ENCODE measurements at places on chromosomes 3 and 15.
A peak's percentile ranks its signal among the peaks of the same experiment; 100 is the strongest.

GRCh38 chr3:101725194-101725889 lies 928 bp downstream of the CEP97 start:
- H3K4me3 ChIP-seq: peak overlapping the region; percentile 87
- H3K27me3 ChIP-seq: no peaks in the 10 kb centered on the region
- H3K4me1 ChIP-seq: peaks cover 19% of the 10 kb centered on the region

- H3K36me3 ChIP-seq: no peaks in the 10 kb centered on the region
- H3K4me1 ChIP-seq: no peaks in the 10 kb centered on the region
- H3K27me3 ChIP-seq: no peaks in the 10 kb centered on the region
- H3K27ac ChIP-seq: no peak overlapping the region
These were observed 303.2 kb downstream of the TIGIT start for GRCh38 chr3:114597012-114597411.

DNA sequence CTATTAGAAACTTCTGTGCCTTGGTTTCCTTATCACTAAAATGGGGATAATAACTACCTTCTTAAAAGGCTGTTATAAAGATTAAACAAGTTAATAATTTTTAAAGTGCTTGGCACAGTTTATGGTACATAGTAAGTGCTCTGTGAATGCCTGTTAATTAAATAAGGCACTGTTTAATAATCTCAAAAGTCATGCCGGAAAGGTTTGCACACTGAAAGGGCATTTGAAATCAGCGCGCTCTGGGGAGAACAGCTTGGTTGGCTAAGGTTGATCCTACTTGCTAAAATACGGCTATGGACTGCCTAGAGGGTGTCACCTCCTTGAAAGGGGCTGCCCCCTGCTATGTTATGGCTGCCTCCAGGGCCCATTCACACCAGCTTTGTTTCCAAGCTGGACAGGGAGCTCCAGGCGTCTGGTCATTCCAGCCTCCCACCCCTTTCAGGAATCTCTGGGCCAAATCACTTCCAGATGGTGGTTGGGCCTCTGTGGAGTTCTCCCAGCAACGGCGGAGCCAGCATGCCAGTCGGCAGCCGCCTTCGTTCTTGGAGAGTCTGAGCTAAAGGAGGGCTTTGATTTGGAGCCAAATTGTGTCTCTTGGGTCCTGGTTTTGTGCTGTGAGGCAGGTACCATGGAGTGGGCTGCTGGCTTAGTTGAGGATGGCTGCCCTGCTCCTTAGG lies 5.9 kb downstream of the FLNB start:
- no peak for DNase-seq
- H3K27me3 ChIP-seq: no peaks in the 10 kb centered on the region
- no peak overlapping the region for H3K4me3 ChIP-seq
- H3K4me1 ChIP-seq: peaks cover 11% of the 10 kb centered on the region

GRCh38 chr3:106440672-106441071 lies 571.9 kb upstream of the CBLB start:
- no peak overlapping the region for H3K4me3 ChIP-seq
- no peaks in the 10 kb centered on the region for H3K27me3 ChIP-seq
- H3K4me1 ChIP-seq: no peaks in the 10 kb centered on the region
- no peaks in the 10 kb centered on the region for H3K36me3 ChIP-seq
- no peak overlapping the region for H3K27ac ChIP-seq

DNA sequence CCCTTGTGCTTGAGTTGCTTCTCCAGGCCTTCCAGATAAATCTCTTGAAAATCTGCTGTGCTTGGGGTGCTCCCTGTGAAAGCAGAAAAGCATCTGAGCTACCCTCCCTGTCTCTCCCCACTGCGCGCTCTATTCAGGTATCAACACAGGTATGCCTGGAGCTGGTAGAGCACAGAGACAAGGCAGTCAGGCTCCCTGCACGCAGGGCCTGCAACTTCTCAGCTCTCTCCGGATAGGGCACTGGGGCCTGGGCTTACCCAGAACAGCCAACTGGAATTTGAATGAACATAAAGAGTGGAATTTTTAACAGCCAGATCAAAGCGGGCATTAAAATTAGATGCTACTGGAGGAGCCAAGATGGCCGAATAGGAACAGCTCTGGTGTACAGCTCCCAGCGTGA lies 183.6 kb downstream of the XXYLT1 start:
- H3K27ac ChIP-seq: no peak overlapping the region
- peaks cover 24% of the 10 kb centered on the region for H3K4me1 ChIP-seq
- DNase-seq: peak; percentile 20
- H3K27me3 ChIP-seq: no peaks in the 10 kb centered on the region
- H3K4me3 ChIP-seq: peak overlapping the region; percentile 51

GRCh38 chr3:101635954-101636798 lies 40.8 kb downstream of the ZBTB11 start:
- H3K27me3 ChIP-seq: no peaks in the 10 kb centered on the region
- H3K36me3 ChIP-seq: no peaks in the 10 kb centered on the region
- H3K27ac ChIP-seq: no peak overlapping the region
- DNase-seq: peak; percentile 77
- no peak overlapping the region for H3K4me3 ChIP-seq

DNA sequence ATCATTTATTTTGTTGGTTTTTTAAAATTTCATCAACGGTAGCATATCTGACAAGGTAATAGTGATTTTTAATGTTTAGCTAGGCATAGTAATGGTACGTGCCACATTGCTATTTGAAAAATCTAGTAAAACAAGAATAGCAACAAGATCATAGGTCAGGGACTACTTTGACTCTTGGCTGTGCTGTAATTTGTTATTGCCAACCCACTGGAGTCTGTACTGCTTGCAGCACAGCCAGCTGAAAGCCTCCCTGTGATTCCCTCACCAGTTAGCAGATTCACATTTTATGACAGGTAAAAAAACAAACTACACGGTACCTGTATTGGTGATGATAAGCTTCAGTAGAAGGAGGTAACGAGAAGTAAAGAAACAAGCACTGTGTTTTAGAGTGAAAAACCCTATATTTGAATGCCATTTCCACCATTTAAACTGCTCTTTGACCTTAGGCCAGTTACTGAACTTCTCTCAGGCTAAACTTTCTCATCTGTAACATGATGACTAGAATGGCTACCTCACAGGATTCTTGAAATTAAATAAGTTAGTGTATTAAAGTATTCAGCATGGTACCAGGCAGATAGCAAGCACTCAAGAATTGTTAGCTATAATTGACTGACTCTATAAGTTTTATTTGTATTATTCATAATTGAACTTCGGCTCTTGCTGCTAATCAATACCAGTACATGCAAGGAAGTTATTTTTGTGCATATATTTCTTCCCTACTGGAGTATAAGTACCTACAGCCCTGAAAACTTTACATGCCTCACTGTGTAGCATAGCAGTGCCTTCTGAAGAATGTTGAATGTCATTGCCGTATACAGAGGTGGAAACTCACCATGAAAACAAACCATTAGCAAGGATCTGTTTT lies 16.1 kb downstream of the FILIP1L start:
- no peaks in the 10 kb centered on the region for H3K4me1 ChIP-seq
- H3K27ac ChIP-seq: no peak overlapping the region
- H3K4me3 ChIP-seq: no peak overlapping the region
- no peaks in the 10 kb centered on the region for H3K27me3 ChIP-seq

GRCh38 chr3:157120071-157120892 lies 39.7 kb downstream of the CCNL1 start:
- no peak overlapping the region for H3K4me3 ChIP-seq
- DNase-seq: no peak
- no peak overlapping the region for H3K27ac ChIP-seq
- H3K4me1 ChIP-seq: peaks cover 13% of the 10 kb centered on the region

DNA sequence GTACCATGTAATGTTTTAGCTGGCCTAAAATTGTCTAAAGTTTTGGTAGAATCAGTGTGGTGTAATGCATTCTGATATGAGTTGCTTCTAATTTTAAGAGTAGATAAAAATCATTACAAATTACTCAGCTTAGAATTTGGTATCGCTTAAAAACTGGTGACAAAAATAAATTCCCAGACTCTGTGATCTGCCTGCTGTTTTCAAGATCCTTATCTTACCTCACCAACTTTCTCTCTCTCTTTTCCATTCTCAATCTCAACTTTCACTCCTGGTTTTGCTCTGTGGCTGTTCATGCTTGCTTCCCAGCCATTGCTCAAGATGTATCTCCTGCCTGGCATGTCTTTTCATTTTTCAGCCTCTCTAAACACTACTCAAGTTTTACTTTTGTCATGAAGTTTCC lies 45.7 kb downstream of the TCF12 start:
- DNase-seq: no peak
- no peak overlapping the region for H3K4me3 ChIP-seq
- H3K27ac ChIP-seq: peak overlapping the region; percentile 30
- H3K4me1 ChIP-seq: peaks cover 38% of the 10 kb centered on the region

DNA sequence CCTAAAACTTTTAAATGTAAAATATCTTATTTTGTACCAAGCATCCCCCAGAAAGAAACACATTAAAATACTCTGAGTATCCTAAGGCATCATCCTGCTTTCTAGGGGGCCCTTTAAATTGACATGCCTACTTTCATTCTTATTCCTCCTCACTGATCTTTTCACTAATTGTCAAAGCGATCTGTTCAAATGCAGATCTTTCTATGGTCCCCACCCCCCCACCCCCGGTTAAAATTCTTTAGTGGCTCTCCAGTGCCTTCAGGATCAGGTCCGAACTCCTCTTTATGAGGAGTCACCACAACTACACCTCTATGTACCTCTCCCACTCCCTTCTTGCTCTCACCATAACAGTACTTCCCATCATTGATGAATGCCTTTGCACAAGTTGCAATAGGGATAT lies 19.2 kb upstream of the TFDP2 start:
- H3K36me3 ChIP-seq: peaks cover 9% of the 10 kb centered on the region
- no peak for DNase-seq
- H3K4me3 ChIP-seq: no peak overlapping the region
- no peak overlapping the region for H3K27ac ChIP-seq

DNA sequence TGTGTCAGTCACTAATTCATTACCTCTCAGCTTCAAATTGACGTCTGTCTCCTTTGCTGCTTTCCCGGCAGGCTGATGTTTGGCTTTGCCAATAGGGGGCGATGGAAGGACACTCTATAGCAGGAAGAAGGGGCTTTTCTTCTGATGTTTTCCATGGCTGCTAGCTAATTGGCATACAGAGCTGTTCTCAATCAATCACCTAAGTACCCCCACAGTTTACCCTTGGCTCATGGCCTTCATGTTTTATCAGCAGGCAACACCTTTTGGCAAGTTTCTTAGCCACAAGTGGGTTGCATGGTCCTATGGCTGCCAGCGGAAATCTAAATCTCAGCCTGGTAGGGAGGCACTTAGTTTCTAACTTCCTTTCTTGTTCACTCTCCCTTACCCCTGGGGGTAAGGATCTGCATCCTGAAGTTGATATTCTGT lies 45.0 kb downstream of the ESYT3 start:
- no peaks in the 10 kb centered on the region for H3K27me3 ChIP-seq
- no peak overlapping the region for H3K4me3 ChIP-seq
- peak; percentile 79 for DNase-seq
- no peak overlapping the region for H3K27ac ChIP-seq

DNA sequence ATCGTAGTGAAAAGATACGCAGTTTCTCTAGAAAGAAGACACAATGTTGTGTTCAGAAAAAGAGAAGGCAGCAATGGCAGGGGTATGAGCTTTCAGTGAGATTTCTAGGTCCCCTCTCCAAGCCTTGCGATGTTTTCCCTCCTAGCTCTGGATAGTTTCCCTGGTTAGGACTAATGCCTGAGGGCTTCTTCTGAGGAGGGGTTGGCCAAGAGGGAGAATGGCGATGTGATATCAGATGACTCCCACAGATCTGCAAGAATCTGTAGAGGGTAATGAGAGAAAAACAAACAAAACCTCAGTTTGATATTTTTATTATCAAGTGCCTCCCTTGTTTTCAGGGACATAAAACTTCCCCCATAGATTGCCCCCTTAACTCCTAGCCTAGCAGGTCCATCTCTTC lies 4.1 kb upstream of the CLDN1 start:
- peaks cover 22% of the 10 kb centered on the region for H3K27me3 ChIP-seq
- no peak overlapping the region for H3K4me3 ChIP-seq
- H3K36me3 ChIP-seq: no peaks in the 10 kb centered on the region
- H3K4me1 ChIP-seq: peaks cover 3% of the 10 kb centered on the region

DNA sequence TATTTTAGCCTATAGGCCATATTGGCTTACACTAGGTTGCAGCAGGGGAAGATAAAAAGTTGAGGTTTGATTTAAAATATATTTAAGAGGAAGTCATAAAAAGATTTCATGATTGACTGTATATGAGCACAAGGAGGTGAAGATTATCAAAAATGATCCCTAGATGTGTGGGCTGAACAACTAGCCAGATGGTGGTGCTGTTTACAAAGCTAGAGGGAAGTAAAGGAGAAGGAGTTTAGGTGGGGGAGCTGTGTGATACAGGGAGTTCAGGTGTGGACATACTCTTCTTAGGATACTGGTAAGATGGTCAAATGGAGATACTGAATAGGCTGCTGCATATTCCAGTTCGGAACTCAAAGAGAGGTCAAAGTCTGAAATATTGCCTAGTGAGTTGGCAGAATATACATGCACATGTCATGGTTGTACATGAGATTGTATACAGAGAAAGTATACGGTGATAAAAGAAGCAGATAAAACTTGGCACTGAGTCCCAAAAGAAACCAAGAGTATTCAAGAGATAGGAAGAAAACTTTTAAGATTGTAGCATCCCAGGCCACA lies 727.8 kb downstream of the NLGN1 start:
- peak; percentile 59 for DNase-seq
- H3K27ac ChIP-seq: no peak overlapping the region
- H3K4me1 ChIP-seq: no peaks in the 10 kb centered on the region
- no peaks in the 10 kb centered on the region for H3K27me3 ChIP-seq
- H3K4me3 ChIP-seq: no peak overlapping the region

DNA sequence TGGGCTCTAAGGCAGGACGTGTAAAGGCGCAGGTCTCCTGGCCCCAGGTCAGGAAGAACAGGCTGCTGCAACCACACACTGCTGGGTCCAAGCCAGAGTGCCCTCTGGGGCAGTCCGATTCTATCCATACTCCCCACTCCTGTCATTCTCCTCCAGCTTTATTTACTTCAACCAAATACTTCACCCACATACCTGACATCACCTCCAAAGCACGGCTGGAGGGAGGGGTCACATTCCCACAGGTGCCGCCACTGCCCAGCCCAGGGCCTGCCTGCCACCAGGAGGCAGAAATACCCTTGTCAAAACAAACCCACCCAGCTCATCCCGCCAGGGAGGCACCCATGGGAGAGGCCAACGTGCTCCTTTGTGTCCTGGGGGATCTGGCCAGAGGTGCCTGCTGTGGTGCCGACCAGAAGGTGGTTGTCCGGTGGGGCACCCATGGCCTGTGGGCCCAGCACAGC lies 100.4 kb downstream of the DAPK2 start:
- H3K27me3 ChIP-seq: no peaks in the 10 kb centered on the region
- H3K4me1 ChIP-seq: peaks cover 3% of the 10 kb centered on the region
- no peak overlapping the region for H3K4me3 ChIP-seq
- H3K36me3 ChIP-seq: no peaks in the 10 kb centered on the region

DNA sequence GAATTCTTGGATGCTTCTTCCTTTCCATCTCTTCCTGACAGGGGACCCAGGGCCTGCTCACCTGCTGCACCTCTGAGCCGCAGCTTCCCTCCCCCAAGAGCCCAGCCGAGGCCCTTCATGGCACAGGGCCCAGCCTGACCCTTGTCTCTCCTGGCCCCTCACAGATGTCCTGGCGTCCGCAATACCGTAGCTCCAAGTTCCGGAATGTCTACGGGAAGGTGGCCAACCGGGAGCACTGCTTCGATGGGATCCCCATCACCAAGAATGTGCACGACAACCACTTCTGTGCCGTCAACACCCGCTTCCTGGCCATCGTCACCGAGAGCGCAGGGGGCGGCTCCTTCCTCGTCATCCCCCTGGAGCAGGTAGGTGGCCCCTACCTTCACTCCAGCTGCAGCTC lies 66.2 kb downstream of the CORO2B start:
- H3K27ac ChIP-seq: no peak overlapping the region
- H3K4me3 ChIP-seq: no peak overlapping the region
- H3K4me1 ChIP-seq: peaks cover 5% of the 10 kb centered on the region
- no peaks in the 10 kb centered on the region for H3K36me3 ChIP-seq
- no peaks in the 10 kb centered on the region for H3K27me3 ChIP-seq
- DNase-seq: no peak
